T-cell (primary cell): ENCODE measurements at places on chromosomes 2 and 18.
A peak's percentile ranks its signal among the peaks of the same experiment; 100 is the strongest.

GRCh38 chr2:35228584-35228983 lies 1127.0 kb upstream of the CRIM1 start:
- H3K4me3 ChIP-seq = no peak overlapping the region
- no peaks in the 10 kb centered on the region for H3K4me1 ChIP-seq
- H3K27ac ChIP-seq = no peak overlapping the region
- H3K27me3 ChIP-seq = no peaks in the 10 kb centered on the region
- DNase-seq = no peak
- H3K36me3 ChIP-seq = no peaks in the 10 kb centered on the region

- peaks cover 37% of the 10 kb centered on the region for H3K4me1 ChIP-seq
- no peak for DNase-seq
- H3K27me3 ChIP-seq = no peaks in the 10 kb centered on the region
- peak overlapping the region; percentile 91 for H3K4me3 ChIP-seq
Observed at GRCh38 chr2:55048508-55049042, 1.7 kb downstream of the RTN4 start.

- H3K4me1 ChIP-seq = no peaks in the 10 kb centered on the region
- H3K36me3 ChIP-seq = no peaks in the 10 kb centered on the region
- no peak overlapping the region for H3K4me3 ChIP-seq
- no peak overlapping the region for H3K27ac ChIP-seq
Observed at GRCh38 chr2:8170552-8171327, 511.1 kb upstream of the ID2 start.

GRCh38 chr2:212949786-212950185 lies 201.6 kb downstream of the IKZF2 start:
- H3K27ac ChIP-seq = no peak overlapping the region
- no peaks in the 10 kb centered on the region for H3K4me1 ChIP-seq
- no peaks in the 10 kb centered on the region for H3K36me3 ChIP-seq
- no peaks in the 10 kb centered on the region for H3K27me3 ChIP-seq

GRCh38 chr18:52228166-52228565 lies 111.8 kb upstream of the DCC start:
- H3K36me3 ChIP-seq = no peaks in the 10 kb centered on the region
- H3K4me3 ChIP-seq = no peak overlapping the region
- no peaks in the 10 kb centered on the region for H3K4me1 ChIP-seq
- no peaks in the 10 kb centered on the region for H3K27me3 ChIP-seq
- H3K27ac ChIP-seq = no peak overlapping the region
